Colonic mucosa (tissue), 4 donors: ENCODE measurements at places on chromosomes 6 and 20.
A peak's percentile ranks its signal among the peaks of the same experiment; 100 is the strongest.

GRCh38 chr6:100300221-100300736, 164.4 kb downstream of the SIM1 start:
- DNase-seq, result no peak

- peak; percentile 48 for DNase-seq
These were observed 1.0 kb downstream of the RALGAPA2 start for GRCh38 chr20:20711413-20711812.

GRCh38 chr20:3755814-3756480, 11.6 kb downstream of the ADISSP start:
- no peak for DNase-seq

DNA sequence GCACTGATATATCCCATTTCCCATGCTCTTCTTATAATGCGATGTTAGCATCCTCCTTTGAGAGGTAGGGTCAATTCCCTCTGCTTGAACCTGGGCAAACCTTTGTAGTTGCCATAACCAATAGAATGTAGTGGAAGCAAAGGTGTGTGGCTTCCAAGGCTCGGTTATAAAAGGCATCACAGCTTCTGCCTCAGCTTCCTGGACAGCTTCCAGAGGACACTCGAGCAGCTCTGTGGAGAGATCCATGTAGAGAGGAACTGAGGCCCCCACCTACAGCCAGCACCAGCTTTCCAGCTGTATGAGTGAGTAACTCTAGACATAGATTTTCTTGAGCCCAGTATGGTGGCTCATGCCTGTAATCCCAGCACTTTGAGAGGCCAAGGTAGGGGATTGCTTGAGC, 36.7 kb downstream of the FGD2 start:
- DNase-seq, result no peak

DNA sequence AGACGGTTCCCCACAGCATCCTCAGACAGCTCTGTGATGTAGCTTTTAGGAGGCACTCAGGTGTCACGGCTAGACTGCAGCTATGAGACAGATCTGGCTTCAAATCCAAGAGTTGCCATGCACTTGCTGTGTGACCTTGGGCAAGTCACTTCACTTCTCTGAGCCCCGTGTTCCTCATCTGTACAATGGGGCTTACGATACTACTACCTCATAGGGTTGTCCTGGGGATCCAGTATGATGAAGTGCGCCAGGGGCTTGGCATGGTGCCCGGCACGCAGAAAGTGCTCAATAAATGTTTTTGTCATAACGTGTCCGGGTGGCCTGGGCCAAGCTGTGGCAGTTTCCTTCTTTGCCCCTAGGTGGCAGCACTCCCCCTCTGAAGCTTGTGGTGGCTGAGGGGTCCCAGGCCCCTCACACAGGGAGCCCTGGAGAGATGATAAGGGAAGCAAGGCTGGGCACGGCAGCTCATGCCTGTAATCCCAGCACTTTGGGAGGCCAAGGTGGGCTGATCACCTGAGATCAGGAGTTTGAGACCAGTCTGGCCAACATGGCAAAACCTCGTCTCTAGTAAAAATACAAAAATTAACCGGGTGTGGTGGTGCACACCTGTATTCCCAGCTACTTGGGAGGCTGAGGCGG, 19.1 kb upstream of the CHMP4B start:
- peak; percentile 69 for DNase-seq

GRCh38 chr6:72825315-72825911, 203.5 kb downstream of the KCNQ5 start:
- DNase-seq, result no peak

DNA sequence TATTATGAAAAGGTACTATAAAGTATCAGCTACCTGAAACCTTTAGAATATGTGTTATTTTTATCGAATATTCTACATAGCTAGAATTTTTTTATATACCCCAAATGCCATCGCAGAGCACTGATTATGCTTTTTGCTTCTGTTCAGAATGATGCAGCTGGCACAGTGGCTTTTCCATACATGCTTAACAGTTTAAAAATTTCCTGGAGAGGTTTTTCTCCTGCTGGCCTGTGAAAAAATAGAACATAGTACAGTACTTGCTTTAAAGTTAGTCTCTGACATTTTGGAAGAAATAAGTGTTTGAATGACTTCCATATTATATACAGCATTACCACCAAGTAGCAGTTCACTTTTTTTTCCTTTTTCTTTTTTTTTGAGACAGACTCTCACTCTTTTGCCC, 5.3 kb downstream of the DOP1A start:
- DNase-seq, result no peak

DNA sequence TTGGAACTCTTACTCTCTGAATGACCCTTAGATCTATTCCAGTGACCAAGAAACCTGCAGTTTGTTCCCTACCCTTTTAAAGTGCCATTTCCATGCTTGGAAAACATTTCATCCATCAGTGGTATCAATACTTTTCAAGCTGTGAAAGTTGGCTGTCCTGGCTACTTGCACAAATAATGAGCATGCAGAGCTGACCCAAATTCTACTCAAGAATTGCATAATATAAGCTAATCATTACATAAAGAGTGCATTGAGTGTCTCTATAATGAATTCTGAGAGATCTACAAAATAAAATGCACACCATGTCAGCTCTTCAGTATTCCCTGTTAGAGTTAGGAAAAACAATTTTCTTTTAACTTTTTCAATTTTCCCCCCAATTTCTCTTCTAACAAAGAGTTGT, 181.3 kb upstream of the HS3ST5 start:
- no peak for DNase-seq

GRCh38 chr6:138654715-138655634, 118.6 kb upstream of the CCDC28A start:
- DNase-seq, result no peak

GRCh38 chr20:23078351-23079015, 7.6 kb downstream of the CD93 start:
- DNase-seq, result no peak

DNA sequence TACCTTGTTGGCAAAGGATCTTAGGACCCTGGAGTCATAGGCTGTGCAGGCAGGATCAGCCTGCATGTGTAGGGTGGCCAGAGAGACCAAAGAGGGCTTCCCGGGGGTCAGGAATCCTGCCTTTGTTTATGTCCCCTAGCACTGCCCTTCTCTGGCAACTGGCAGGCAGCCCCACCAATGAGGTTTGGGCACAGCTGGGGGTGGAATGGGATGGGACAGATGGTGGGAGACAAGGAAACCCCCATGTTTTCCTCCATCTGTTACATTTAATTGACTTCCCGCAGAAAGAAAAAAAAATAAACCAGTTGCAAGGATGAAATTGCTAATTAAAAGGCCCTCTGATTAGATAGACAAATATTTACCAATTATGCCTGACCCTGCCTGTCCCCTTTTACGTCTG, 27.6 kb downstream of the CD40 start:
- DNase-seq, result no peak

GRCh38 chr20:35967979-35968640, at the start of gene CNBD2:
CNBD2 (plus strand) TSS chr20:35968590; CDS start chr20:35968763, 173 bp downstream.
- no peak for DNase-seq

- no peak for DNase-seq
These were observed 303.5 kb upstream of the TSHZ2 start for GRCh38 chr20:52668626-52669025.

DNA sequence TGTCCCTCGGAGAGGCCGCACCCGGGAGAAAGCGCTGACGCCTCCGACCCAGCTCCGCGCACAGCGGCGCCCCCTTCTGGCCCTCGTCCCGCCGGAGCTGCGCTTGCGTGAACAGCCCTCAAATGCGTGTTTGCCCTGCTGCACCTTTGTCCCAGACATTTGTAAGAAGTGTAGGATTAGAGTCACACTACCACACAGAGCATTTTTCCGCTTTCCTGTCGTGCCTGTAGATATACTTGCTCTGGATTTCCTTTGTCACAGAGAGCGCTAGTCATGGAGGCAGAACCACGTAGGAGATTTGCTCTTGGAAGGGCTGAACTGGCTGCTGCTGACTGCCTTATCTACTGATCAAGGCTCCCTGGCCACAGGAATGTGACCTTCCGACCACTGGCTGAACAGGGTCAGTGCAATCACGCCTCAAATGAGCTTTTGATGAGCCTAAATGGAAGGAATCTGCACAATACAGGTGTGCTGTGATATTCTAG, 62.3 kb downstream of the PAX1 start:
- no peak for DNase-seq

- DNase-seq, result no peak
These were observed 54.3 kb upstream of the SPACA1 start for GRCh38 chr6:87993356-87993755.

- no peak for DNase-seq
These were observed 37.9 kb downstream of the MAFB start for GRCh38 chr20:40651151-40651550.

DNA sequence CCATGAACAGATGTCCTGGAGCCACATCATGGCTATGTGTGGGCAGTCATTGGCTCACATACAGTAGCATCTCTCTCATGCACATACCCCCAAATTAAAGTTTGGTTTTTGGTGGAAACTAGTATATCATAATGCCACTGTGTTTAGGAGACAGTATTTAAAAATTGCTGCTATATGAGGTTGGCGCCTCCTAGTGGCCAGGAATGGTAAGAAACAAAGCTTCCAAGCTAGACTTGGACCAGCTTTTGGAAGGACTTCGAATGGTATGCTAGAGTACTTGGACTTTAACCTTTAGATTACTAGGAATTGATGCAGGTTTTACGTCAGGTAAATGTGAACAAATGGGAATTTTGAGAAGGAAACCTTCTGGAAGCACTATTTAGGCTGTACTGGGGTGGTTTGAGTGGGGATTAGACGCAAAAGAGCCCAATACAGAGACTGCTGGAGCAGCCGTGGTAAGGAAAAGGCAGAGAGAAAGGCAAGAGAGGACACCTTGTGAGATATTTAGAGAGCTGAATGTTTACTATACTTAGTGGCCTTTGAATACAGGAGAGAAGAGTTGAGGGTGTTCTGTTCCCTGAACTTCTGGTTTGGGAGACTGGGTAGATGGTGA, 23.8 kb downstream of the PRSS35 start:
- peak; percentile 64 for DNase-seq

DNA sequence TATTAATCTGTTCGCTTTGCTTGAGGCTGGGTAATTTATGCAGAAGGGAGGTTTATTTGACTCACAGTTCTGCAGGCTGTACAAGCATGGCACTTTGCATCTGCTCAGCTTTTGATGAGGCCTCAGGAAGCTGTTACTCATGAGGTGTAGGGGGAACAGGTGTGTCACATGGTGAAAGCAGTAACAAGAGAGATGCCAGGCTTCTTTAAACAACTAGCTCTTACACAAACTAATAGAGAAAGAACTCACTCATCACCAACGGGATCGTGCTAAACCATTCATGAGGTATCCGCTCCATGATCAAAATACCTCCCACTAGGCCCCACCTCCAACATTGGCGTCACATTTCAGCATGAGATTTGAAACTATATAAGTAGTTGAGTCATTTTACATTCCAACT, 34.4 kb upstream of the GCLC start:
- no peak for DNase-seq

DNA sequence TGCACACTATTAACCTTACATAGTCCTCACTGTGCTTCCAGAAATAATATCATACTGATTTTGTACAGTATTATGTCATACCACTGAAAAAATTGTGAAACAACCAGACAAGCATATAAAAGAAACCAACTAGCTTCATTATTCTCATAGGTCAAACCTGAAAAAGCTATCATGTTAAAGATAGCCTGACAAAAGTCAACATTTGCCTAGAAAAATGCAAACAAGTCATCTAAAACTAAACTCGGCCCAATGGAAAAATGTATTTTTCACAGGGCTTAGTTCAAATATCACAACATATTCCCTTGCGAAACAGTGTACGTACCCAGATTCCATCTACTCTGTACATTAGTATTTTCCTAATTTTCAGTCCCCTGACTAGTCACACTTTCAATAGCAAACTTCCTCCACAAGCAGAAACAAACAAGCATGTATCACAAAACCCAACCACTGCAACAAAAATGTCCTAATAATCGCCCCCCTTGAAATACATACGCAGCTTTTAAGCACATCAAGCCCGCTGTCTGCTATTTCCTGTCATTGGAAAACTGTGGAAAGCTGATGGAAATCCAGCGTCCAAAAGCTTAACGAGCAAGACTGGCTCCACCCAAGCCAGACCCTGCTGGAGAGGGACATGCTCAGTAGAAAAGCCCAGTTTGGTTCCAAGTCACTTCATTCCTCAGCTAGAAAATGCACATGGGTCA, 93.1 kb downstream of the EPB41L2 start:
- DNase-seq, result no peak

GRCh38 chr6:144156991-144157390, 6.7 kb downstream of the STX11 start:
- DNase-seq, result no peak

DNA sequence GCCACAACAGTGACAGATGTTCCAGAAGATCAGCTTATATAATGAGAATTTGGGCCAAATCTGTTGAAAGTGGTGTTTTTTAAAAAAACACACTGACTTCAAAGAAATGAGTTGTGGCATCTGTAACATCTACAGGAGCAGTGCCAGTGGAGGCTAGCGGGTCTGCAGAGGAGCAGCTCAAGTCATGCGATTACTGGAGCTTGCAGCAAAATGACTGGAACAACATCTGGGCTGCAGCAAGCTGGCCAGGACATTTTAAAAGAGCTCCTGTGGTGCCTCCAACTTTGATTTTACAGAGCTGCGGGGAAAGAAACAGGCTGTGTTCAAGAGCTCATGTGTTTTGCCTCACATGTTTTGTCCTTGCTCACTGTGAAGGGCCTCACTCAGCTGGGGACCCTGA, 57.2 kb downstream of the TBX18 start:
- no peak for DNase-seq

DNA sequence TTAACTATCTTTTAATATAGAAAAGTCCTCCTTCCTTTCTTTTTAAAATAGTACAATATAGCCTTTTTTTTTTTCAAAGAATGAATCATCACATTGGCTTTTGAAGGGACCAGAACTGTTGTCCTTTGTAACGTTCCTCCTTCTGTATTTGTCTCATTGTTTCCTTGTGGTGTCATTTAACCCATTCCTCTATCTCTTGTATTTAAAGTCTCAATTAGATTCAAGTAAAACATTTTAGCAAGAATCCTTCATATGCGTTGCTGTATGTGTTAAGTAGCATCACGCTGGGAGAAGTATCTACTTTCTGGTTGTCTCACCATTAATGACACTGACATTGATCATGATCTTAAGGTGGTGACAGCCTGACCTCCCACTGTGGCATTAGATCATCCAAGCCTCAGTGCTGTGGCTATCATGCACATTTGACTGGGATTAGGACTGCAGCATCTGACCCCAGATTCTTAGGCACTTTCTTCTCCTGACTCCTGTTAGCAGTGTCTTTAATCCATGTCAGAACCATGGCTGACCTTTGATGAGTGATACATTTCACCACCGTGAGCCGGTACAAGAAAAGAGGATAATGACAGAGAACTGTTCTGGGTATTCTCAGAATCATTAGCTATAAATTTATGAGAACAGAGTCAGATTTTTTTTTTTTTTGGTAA, 67.5 kb upstream of the TFB1M start:
- no peak for DNase-seq

- no peak for DNase-seq
These were observed 7.2 kb upstream of the LY6G5C start for GRCh38 chr6:31687860-31688693.

- peak; percentile 41 for DNase-seq
These were observed at the start of gene ELOVL4 for GRCh38 chr6:79947191-79948186. ELOVL4 (minus strand) TSS chr6:79947553; CDS start chr6:79947279, 274 bp downstream.
